Fibroblast of lung (primary cell): ENCODE measurements at places on chromosomes 6 and 20.

GRCh38 chr20:33732166-33732970 is 572 bp downstream of the ZNF341 start:
- DNase-seq = peak; percentile 82

DNA sequence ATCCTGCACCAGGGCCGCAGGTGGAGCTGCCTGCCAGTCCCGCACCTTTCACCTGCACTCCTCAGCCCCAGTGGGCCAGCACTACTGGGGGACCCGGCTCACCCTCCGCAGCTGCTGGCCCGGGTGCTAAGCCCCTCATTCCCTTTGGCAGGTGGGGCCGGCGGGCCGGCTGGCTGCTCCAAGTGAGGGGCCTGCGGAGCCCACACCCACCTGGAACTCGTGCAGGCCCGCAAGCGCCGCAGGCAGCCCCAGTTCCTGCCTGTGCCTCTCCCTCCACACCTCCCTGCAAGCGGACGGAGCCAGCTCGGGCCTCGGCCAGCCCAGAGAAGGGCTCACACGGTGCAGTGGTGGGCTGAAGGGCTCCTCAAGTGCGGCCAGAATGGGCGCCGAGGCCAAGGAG is 199.0 kb upstream of the HS3ST5 start:
- DNase-seq = no peak

- no peak for DNase-seq
Observed at GRCh38 chr6:144586986-144587385, 301.9 kb downstream of the UTRN start.

- no peak for DNase-seq
Observed at GRCh38 chr6:105819745-105820144, 266.4 kb upstream of the PRDM1 start.

GRCh38 chr6:6856538-6857523 is 250.9 kb upstream of the RREB1 start:
- DNase-seq = no peak

- DNase-seq = no peak
Observed at GRCh38 chr6:18676548-18676947, 289.4 kb downstream of the RNF144B start.

DNA sequence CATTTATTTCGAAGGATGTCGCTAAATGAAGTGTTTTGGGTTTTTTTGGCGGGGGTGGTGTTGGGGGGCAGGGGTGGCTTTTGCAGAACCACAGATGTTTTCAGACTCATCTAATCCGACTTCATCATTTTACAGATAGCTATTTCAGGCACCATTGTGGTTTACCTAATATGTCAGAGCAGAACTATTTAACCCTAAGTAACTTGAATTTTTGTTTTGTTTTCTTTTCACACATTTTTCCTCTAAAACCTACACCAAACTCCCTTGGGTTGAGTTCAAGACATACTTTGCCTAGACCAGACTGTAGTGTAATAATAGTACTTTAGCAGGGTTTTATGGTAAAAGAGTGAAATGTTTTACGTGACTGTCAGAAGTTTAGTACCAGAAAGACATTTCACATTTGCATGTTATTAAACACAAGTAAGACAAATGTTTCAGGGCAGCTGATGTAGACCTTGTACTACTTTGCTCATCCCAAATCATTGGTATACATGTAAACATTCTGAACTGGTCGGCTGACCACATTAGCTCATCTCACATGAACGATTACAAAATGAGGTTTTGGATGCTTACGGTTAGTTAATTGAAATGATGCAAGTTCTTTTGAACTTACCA is 37.7 kb downstream of the MAP3K4 start:
- DNase-seq = peak; percentile 97

DNA sequence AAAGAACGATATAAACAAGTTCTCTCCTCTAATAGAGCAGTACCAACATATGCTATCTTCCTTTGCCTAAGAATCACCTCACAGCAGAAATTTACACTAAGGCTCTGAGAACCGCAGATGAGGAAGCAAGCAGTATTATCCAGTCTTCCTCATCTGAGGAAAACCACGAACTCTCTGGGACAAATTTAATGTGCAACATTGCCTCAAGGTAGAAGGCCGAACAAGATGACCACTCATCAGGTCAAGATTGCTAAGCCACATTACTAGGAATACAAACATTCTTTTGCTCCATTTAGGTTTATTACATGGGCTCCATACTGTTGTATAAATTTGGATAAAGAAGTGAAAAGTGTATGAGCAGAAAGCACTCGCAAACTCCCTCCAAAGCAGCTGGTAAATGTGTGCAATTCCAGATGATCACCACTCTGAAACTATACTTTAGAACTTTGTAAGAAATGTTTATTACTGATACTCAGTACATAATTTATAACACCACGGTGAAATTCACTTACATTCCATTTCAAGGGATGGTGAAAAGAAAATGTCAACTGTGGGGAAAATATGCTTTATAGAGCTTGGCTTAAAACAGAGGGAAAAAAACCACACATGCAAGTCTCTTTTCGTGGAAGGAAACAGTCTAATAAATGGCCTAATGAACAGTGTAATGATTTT is 398.4 kb downstream of the BTBD9 start:
- no peak for DNase-seq

DNA sequence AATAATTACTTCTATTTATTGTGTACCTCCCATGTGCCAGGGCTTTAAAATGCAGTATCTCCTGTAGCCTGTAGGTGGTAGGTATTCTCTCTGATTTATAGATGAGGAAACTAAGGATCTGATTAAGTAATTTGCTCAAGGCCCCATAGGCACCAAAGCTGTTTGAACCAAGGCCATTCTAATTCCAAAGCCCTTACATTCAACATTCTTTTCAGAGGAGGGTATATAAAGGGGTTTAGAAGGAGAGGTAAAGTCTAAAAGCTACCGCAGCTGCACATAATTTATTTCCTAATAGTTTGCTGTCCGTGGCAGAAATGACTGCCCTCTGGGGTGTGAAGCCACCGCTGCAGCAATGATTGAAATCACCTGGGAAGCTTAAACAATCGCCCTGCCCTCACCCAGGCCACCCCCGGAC is 95.0 kb upstream of the FAM8A1 start:
- peak; percentile 21 for DNase-seq

DNA sequence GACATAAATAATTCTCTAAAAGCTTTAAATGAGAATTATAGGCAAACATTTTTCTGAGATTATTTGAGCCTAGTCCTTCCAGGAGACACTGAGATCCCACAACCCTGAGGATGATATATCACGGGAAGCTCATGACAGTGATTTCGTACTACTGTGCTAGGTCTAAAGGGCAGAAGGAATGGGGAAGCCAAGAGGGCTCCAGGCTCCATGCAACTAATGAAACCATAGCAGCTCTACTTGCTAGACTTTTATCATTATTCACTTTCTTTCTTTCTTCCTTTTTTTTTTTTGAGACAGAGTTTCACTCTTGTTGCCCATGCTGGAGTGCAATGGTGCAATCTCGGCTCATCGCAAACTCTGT is 57.3 kb upstream of the SGK1 start:
- no peak for DNase-seq

DNA sequence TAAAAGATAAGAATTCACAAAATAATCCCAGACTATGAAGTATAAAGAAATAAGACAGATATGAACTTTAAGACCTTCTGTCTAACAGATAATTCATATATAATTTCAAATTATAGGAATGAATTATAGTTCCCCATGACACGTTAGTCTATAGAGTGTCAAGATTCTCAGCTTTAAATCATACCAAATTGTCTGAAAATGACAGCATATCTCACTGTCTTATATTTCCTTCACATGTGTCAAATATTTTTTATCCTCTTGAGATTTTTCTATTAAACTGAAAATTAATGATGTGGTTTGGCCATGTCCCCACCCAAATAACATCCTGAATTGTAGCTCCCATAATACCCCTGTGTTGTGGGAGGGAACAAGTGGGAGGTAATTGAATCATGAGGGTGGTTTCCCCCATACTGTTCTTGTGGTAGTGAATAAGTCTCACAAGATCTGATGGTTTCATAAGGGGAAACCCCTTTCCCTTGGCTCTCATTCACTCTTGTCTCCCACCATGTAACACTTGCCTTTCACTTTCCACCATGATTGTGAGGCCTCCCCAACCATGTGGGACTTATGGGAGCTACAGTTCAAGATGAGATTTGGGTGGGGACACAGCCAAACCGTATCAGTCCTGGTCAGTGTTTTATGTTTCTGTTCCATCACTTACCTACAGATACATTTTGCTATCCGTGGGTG is 825.3 kb upstream of the GJE1 start:
- no peak for DNase-seq

DNA sequence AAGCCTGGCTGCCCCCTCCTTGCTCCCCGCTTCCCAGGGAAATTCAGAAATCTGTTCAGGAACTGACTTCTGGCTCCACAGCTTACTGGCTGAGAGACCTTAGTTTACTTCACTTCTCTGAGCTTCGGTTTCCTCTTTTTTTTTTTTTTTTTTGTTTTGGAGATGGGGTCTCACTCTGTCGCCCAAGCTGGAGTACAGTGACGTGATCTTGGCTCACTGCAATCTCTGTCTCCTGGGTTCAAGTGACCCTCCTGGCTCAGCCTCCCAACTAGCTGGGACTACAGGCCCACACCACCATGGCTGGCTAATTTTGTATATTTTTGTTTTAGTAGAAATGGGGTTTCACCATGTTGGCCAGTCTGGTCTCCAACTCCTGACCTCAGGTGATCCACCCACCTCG is 14.9 kb downstream of the PTK7 start:
- no peak for DNase-seq

GRCh38 chr20:6976106-6976900 is 208.8 kb downstream of the BMP2 start:
- DNase-seq = peak; percentile 50

- DNase-seq = peak; percentile 64
Observed at GRCh38 chr6:84546427-84546914, 217.9 kb downstream of the TBX18 start.

DNA sequence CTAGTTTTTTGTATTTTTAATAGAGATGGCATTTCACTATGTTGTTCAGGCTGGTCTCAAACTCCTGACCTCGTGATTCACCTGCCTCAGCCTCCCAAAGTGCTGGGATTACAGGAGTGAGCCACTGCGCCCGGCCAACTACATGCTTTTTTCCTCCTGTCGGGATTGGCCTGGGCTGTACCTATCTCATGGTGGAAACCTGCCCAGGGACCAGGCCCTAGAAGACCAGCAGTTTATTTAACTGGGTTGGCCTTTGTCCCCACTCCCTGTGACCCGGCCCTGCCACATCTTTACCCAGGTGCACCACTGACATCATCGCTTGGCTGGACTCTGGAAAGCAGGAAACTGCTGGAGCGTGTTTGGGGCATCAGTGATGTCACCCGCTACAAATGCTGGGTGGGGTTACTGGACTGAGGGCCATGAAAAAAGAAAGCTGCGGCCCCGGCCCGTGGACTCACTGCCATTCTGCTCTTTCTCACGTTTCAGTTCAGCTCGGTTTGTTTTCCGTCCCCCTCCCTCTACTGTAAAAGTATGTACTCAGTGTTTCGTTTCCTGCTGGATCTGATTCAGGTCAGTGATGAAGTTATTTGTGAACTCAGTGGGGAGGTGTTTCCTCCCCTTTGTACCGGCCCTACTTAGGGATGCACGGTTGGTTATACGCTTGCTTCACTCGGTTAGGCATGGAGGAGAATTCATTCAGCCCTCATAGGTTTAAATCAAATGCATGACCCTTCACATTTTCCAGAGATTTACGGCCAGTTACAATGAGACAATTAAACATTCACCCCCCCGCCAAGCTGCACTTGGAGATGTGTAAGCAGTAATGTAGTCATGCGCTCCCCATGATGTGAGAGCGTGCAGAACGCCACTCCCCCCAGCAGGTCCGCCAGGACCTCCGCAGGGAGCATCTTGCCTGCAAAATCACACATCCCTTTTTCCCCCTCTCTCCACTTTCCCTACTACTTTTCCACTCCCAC is 179.3 kb downstream of the MTHFD1L start:
- DNase-seq = peak; percentile 93

- peak; percentile 14 for DNase-seq
Observed at GRCh38 chr6:112437058-112437457, 89.9 kb downstream of the RFPL4B start.

- DNase-seq = no peak
Observed at GRCh38 chr6:73742433-73742832, 46.4 kb downstream of the CD109 start.
